CD4-positive, alpha-beta T cell treated with Interleukin-15 for 4 hours (primary cell): ENCODE measurements at places on chromosomes 7 and 10.

DNA sequence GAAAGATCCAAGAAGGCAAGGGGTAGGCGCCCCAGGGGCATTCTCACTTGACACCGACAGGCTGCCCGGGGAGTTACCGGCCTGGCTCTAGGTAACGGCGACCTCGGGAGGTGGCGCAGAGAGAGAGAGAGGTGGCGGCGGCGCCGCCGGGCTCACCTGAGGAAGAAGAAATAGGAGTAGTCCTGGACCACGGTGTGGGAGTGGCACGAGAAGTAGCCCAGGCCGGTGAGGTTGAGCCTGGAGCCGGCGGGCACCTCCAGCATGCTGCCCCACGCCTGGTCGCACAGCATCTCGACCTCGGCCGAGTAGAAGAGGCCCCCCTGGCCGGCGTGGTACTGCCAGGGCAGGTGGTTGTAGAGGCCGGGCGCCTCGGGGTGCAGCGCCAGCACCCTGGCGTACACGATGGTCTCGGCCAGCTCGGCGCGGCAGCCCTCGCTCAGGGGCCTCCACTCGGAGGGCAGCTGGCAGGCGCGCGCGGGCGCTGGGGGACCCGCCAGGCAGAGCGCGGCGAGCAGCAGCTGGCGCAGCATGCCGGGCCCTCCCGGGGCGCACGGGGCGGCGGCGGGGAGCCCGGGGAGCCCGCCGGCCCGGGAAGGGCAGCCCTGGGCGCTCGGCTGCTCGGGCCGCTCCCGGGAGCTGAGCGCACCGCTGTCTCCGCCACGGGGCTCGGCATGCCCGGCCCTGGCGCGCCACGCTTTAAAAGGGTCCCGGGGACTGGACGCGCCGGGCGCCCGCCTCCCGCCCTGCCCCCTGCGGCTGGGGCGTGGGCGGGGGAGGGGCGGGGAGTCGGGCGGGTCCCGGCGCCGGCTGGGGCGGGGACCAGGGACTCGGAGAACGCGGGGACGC, at the start of gene CCDC3:
Gene CCDC3, minus strand, starts transcription at position 673 of the 846 bp plus-strand sequence. Its CDS starts 143 bp downstream, at position 530.
- DNase-seq: no peak

DNA sequence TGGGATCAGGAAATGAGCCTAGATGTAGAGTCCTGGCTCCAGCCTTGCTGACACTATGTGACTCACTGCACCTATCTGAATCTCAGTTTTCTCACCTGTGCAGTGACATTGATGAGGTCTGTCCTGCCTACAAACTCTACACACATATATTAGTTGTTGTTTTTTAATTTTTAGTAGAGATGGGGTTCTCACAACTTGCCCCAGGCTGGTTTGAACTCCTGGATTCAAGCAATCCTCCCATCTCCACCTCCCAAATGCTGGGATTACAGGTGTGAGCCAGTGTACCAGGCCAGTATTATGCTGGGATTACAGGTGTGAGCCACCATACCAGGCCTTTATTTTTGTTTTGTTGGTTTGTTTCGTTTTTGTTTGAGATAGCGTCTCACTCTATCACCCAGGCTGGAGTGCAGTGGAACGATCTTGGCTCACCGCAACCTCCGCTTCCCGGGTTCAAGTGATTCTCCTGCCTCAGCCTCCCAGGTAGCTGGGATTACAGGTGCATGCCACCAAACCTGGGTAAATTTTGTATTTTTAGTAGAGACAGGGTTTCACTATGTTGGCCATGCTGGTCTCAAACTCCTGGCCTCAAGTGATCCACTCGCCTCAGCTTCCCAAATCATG, 11.8 kb upstream of the DDIT4 start:
- DNase-seq: peak; percentile 30

DNA sequence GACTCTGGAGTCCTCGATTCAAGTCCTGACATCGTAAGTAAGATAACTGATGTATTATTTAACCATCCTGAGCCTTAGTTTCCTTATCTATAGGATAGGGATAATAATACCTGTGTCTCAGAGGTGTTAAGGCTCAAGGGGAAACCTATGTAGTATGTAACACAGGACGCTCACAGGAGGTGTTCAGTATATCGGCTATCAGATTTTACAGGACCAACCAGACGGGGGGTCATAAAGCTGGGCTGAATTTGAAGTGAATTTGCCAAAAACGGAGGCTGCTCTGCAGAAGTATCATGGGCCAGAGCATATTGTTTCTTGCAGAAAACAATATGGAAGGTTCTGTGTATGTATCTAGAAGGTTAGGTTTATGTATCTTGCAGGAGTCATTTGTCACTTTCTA, 11.1 kb upstream of the ZNF282 start:
- no peak for DNase-seq

- no peak for DNase-seq
Measured at GRCh38 chr7:137801491-137801890, 45.3 kb downstream of the DGKI start.

DNA sequence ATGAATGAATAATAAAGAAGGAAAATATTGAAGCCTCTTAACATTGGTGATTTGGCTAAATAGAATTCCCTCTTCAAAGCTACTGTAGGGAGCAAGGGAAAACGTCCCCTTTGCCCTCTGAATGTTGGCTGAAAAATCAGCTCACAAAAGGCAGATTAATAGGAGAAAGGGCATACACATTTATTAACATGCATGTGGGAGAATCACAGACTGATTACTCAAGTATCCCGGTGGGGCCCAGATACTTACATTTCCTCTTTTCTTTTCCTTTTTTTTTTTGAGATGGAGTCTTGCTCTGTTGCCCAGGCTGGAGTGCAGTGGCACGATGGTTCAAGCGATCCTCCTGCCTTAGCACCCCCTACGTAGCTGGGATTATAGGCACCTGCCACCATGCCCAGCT, 68.5 kb downstream of the HK1 start:
- no peak for DNase-seq

DNA sequence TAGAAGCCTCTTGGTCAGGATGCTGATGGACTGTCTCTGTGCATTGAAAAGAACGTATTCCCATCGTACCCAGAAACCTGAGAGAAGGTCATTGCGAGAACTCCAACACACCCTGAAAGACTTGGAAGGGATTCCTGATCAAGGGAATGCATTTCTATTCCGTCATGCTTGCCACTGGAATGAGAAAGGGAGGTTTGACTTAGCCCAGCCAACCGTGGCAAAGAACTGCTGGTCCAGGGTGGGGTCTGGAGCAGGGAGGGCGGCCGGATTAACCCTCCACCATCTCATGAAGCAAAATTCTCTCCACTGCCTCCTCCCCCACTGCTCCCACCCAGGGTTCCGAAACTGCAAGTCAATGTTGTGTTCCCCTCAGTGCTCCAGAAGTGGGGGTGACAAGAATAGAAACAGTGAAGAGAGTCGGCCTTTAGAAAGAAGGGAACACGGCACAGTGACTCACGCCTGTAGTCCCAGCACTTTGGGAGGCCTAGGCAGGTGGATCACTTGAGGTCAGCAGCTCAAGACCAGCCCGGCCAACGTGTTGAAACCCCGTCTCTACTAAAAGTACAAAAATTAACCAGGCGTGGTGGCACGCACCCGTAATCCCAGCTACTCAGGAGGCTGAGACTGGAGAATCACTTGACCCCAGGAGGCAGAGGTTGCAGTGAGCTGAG, 137.5 kb upstream of the MGMT start:
- no peak for DNase-seq

- no peak for DNase-seq
Measured at GRCh38 chr10:71790749-71791440, 17.6 kb upstream of the VSIR start.

- DNase-seq: no peak
Measured at GRCh38 chr7:112254156-112254555, 47.7 kb downstream of the ZNF277 start.

DNA sequence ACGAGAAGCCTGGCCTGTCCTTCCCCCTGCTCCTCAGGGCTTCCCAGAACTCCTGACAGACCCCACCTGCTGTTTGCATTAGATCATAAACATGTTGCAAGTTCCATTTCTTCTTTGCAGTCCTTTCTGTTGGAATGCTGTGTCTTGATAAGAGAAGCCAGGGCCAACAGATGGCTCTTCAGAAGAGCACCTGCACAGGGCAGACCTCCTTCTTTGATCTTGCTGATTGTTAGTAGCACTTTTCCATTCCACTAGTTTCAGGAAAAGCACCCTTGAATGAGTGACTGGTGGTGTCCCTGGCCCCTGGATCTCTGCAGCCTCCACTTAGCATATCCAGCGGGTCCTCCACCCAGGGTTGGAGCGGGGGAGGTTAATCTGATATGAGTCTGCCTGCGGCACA, 243.2 kb downstream of the GFRA1 start:
- DNase-seq: no peak

DNA sequence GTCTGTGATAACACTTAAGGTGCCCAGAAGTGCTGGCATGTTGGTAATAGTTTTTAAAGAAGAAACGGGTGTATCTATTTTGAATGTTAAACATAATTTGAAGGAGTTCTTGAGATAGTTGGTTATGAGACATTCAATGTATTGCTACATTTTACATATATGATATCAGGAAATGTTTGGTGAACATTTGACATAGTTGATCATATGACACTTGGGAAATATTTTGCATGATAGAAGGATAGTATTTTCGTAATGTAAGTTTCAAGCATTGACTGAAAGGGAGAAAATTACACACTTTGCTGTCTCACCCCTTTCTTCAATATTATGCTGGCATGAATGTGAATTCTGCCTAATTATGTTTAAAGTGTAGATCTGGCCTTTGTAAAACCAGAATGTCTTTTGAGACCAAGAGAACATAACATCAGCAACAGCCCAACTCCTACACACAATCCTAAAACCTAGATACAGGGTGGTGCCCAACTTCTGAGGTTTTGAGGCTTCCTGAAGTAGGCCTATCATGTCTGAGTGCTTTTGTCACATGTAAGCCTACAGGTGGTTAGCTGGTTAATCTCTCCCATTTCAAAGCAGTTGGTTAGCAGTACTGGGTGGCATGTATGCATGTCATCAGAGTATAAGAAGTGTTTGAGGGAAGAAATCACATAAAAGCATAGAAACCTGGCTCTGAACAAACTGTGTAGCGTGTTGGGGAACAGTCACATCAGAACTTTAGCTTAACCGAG, 2.1 kb downstream of the ADD3 start:
- peak; percentile 82 for DNase-seq

- no peak for DNase-seq
Measured at GRCh38 chr10:114624422-114624821, 33.7 kb downstream of the ABLIM1 start.

GRCh38 chr10:60549686-60550085, 160.0 kb upstream of the ANK3 start:
- peak; percentile 7 for DNase-seq

DNA sequence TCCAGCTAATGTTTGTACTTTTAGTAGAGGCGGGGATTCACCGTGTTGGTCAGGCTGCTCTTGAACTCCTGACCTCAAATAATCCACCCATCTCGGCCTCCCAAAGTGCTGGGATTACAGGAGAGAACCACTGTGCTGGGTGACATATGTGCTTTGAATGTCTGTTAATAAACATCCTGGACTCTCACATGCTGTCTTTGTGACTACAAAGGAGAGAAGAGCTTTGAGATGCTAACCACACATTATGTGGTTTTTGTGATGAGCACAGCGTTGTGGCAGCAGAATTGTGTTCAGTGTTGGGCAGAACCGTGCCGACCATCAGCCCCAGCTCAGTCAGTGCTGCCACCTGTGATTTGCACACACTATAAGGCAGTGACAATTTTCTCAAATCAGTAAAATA, 500.1 kb upstream of the KLF6 start:
- peak; percentile 13 for DNase-seq

GRCh38 chr7:140342727-140343514, 55.4 kb downstream of the SLC37A3 start:
- no peak for DNase-seq

GRCh38 chr7:158602905-158603772, 15.5 kb upstream of the PTPRN2 start:
- DNase-seq: no peak

DNA sequence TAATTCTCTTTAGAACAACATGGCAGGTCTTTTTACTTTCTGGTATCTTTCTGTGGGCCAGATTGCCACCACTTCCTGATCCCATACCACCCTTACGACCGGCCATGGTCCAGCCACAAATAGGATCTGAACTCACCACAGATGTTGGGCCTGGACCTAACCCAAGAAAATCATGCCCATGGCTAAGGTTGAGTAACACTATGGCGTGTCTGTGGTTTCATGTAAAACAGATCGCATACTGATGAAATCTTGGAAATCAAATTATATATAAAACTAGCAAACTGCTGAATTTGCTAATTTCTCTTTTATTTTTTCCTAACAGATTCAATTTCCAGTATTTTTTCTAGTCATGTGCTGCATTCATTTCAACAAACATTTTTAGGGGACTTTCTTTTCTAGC, 77.2 kb downstream of the CH25H start:
- DNase-seq: no peak
